Hematopoietic multipotent progenitor cell treated with erythropoietin and hydrocortisone succinate and interleukin-3 and kit ligand, for 8 days (in vitro differentiated cells): ENCODE measurements at places on chromosomes 11 and 22.

DNA sequence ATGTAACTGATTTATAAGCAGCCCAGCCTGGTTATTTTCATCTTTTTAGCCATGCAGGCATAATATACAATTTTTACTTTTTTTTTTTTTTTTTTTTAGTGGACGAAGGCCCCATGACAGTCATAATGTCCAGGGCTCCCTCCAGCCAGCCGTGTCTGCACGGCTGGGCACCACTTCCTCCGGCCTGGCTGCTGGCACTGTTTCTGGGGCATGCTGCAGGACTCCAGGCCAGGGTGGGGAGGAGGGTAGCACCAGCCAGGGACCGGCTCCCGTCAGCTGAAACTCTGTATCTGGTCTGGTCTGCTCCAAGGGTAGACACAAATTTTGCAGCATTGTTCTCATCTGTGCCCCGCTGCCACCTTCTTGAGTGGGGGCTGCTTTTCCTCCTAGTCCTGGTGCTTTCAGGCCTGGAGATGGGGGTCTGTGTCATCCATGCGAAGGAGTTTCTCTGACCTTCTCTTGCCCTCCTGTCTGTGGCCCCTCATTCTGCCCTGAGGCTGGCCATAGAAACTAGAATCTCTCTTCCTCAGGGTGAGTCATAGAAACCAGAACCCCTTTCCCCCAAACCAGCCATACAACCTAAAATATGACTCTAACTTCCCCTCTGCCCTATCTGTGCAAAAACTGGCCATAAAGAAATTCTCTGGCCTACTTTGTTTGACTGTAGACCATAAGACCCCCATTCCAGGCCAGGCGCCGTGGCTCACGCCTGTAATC is 9.2 kb upstream of the RRP7A start:
- DNase-seq: no peak

- peak; percentile 29 for DNase-seq
Measured at GRCh38 chr11:126400479-126400878, 45.0 kb downstream of the ST3GAL4 start.

DNA sequence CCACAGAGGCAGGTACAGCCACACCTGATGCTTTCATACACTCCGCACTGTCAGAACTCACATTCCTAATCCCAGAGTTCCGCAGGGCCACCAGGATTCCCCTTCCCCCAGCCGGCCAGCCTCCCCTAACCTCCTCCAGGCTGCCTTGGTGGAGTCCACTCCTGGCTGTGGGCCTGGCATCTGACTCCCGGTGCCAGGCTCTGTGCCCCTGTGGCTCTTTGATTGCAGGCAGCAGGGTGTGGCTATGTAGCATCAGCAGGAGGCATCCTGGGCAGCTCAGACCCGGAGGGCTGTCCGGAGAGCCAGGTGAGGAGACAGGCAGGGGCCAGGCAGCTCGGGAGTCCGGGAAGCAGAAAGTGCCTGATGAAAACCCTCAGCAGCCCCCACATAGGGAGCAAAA is 1432.9 kb downstream of the BRD1 start:
- no peak for DNase-seq

- no peak for DNase-seq
Measured at GRCh38 chr11:74473382-74474173, 6.2 kb upstream of the KCNE3 start.

DNA sequence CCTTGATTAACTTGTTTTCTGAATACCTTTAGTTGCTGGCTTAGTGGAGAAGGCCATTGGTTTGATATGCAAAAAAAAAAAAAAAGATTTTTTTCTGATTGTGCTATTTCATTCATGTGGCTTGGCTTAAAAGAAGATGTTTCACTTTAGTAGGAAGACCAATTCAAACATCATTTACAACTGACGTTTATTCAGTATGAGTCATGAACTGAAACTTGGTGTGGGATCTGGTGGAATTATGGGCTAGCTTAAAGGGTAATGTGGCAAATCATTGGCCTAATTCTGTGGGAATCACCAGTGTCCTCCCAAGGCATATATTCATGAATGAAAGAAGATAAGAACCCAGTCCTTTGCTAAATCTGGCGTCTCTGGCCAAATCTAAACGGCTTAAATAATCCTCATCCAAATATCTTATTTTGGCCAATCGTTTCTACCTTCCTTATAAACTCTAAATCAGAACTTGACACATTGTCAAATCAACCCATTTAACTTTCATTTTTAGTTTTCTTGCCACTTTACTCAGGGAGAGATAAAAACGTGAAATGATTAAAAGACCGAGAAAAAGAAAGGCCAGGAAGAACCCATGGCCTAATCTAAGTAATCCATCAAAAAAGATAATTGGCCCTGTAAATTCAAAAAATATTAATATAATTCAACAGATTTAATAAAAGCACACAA is 77.0 kb downstream of the DDIAS start:
- DNase-seq: no peak

- DNase-seq: peak; percentile 52
Measured at GRCh38 chr11:133821776-133822175, 23.5 kb downstream of the SPATA19 start.

GRCh38 chr22:24433828-24434470 is 6.5 kb downstream of the ADORA2A start:
- peak; percentile 45 for DNase-seq

DNA sequence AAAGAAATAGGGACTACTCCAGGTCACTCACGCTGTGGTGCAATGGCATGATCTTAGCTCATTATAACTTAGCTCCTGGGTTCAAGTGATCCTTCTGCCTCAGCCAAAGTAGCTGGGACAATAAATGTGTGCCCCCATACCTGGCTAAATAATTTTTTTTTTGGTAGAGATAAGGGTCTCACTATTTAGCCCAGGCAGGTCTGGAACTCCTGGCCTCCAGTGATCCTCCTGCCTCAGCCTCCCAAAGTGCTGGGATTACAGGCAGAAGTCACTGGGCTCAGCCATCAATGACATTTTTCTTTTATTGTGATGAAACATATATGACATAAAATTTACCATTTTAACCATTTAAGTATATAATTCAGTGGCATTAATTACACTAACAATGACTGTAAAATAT is 10.6 kb downstream of the SLC5A4 start:
- no peak for DNase-seq

- DNase-seq: no peak
Measured at GRCh38 chr11:69284081-69284511, 9.9 kb upstream of the MYEOV start.

DNA sequence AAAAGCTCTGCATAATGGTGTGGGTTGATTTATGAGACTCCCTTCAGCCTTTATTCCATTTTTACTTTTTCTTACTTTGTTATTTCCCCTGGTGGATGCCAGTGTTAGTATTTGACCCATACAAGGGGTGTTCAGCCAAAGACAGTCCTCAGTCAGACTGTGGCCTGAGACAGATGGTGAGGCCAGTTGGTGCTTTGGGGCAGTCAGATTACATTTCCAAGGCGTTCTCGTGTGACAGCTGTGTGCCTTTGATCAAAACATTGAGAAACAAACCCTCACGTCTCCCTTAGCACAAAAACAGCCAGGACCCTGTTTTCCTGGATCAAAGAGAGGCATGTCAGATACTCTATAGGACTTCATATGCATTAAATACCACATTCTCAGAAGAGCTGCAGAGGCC is 31.3 kb upstream of the SLN start:
- no peak for DNase-seq

DNA sequence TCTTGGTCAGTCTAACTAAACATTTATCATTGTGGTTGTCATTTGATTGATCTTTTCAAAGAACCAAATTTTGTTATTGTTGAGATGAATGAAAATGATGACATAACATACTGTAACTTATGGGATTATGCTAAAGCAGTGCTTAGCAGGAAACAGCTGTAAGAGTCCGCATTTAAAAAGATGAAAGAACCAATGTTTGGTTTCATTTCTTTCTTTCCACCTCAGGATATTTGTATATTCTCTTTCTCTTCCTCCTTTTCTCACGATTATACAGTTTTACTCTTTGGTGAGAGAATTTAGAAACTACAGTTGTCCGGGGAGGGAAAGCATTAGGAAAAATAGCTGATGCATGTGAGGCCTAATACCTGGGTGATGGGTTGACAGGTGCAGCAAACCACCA is 23.1 kb downstream of the PIH1D2 start:
- no peak for DNase-seq

GRCh38 chr11:76321820-76322524 is 59.0 kb downstream of the THAP12 start:
- DNase-seq: no peak

GRCh38 chr22:38967451-38968450 is 10.3 kb downstream of the APOBEC3A start:
- no peak for DNase-seq

GRCh38 chr11:122717264-122717867 is 61.8 kb downstream of the UBASH3B start:
- DNase-seq: peak; percentile 60

- DNase-seq: no peak
Measured at GRCh38 chr11:131592734-131593133, 222.3 kb downstream of the NTM start.

DNA sequence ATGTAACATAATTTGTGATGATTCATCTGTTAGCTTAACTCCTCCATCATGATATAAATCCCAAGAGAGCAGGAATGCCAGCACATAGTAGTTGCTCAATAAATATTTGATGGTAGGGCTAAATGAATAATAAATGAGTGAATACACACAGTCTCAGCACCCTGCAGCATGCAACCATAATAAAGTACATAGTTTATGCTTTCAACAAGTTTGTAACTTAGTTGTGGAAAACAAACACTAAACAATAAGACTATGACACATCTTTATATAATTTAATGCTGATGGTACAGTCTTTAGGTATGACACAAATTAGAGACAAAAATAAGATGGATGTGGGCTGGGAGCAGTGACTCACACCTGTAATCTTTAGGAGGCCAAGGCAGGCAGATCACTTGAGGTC is 3.8 kb downstream of the ALKBH8 start:
- DNase-seq: no peak

DNA sequence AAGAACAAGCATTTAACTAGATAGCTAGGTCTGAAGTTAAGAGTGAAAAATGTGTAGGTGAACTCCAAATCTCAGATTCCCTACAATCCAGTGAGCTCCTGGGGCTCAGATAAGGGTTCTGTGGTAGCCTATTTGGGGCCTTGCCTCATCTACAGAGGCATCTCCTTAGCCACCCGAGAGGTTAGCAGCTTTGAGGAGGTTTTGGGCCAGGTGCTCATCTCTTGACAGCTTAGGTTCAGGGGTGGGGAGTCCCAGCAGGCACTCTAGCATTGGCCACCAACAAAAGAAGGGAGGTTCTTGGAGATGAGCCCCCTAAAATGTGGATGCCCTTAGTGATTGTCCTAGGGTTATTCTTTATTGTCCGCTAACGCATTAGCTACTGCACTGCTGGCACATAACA is 184.4 kb upstream of the B3GAT1 start:
- DNase-seq: no peak

DNA sequence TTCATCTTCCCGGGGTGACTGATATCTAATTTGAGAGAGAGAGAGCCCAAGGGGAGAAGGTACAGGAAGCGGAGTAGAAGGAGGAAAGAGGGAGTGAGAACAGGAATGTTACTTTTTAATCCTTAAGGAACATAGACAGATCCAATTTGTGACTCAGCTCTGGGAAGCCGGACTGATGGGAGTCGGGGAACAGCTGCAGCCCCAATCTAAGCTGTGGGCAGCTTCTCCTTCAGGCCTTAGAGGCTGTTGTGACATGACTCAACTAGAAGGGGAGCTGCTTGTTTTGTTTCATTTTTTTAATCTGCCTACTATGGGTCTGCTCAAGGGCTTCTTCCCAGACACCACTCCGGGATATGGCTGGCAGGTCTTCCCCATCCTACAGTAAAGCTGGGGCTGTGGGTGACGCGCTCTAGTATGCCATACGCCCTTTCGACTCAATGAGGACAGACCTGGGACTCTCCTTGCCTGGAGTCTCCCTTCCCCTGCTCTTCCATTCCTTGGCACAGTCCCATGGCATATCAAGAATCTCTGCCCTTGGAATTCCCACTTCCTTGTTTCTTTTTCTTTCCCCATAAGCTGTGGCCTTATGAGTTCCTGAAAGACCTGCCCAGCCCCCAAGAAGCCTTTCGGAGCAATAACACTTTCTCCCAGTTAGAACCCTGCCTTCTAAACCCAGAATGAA is 103.3 kb upstream of the AKIP1 start:
- no peak for DNase-seq

DNA sequence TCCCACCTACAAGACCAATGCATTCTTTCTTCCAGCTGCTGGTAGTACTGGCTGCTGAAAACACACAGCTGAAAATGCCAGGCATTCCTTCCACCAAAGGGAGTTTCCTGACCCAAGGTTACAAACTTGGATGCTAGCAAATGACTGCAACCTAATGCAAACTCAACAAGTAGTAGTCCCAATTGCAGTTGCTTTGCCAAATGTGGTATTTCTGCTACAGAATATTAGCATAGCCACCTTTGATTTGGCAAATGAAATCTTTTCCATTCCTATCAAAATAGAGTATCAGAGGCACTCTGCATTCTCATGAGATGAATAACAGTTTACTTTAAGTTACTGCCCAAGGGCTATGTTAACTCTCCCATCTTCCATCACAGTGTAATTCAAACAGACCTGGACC is 172.0 kb upstream of the ARHGAP42 start:
- DNase-seq: no peak

DNA sequence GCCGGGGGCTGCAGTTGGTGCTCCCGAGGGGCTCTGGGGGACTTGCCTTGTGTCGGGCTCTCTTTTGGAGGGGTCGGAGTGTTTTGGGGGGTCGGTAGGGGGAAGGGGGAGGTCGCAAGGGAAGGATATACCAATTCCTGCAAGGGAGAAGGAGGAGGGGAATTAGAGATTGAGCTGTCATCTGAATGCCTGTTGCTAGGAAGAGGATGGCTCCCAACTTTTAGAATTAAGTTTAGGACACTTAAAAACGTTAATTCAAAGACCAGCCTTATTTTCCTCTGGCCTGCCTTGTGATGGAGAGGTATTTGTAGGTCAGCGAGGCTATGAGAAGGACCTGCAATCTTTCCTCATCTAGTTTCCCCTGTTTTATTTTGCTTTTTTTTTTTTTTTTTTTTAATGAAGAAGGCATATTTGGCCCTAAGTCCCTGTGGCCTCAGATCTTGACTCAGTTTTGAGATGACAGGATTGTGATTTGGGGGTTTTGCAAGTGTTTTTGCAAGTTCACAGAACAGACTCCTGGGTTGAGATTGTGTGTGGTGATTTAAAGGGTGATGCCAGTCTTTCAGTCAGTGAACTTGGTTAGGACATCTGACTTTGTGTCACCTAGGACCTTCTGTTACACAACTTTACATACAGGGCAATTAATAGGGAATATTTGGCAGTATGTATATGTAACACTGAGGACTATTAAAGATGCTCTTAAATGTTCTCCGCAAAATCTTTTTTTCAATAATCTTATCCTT is 672 bp downstream of the TMEM135 start:
- peak; percentile 10 for DNase-seq
